ENCODE measurements at places on chromosomes 16 and 17. TPM values are rescaled to one million over a fixed set of nuclear protein-coding genes. Genes with fewer than 3 reads are reported as not detected.

The KRTAP1-5 gene
- not detected for total RNA-seq

The SLC16A6 gene
- total RNA-seq = 0.51 TPM

The KRTAP4-3 gene
- total RNA-seq = not detected

The CORO1A gene
- total RNA-seq = 42.8 TPM

The RNF43 gene
- 0.68 TPM for total RNA-seq

The TNP2 gene
- total RNA-seq = not detected

The ZSCAN10 gene
- not detected for total RNA-seq
